COLO829 (cell line): ENCODE measurements at places on chromosomes 2 and 18.

GRCh38 chr2:181025004-181025403, 44.6 kb downstream of the UBE2E3 start:
- no peak for DNase-seq

DNA sequence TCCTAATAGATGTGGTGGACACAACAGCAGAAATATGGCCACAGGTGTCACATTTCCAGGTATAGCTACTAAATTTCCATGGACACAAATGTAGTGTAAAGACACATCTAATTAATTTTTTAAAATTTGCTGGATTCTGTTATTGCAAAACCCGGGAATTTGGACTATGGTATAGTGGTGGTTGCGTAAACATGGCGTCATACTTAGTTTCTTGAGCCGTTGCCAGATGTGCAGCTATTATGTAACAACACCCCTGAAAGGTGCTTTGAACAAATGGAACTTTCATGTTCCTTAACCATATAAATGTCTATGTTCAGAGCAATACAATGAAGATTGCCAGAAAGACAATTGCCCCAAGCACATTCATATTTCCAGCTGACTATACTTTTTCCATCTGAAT, 85.9 kb downstream of the HRH4 start:
- DNase-seq, result no peak

DNA sequence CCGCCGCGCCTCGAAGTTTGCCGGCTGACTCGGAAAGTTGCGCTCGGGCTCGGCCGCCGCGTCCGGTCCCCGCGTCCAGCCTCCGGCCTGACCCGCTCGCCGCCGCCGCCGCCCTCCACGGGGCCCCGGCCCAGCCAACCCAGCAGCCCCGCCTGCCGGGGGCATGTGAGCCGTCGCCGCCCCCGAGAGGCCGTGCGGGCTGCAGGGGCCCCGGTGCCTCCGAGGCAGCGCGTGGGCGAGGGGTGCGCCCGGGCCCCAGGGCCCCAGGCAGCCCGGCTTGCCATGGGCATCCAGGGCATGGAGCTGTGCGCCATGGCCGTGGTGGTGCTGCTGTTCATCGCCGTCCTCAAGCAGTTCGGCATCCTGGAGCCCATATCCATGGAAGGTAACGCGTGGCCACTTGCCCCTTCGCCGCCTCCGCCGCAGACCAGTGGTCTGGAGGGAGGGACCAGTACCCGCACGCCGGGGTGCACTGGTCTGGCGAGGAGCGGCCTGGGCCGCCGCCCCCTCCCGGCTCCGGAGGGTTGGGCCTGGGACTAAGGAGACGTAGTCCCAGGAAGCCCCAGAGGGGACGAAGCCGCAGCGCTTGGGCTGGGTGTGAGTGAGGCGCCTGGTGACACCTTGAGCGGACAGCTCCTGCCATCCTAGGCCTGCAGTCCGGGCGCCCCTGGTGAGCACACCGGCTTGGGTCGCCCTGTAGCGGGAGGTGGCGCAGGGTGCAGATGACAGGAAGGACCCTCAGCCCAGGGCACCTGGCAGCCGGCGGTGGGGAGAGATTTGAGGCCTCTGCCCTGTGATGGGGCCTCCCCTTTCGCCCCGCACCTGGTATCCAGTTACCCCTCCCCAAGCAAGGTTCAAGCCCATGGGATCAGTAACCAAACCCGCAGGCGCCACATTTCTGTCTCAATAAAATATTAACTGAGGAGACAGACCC, 49.9 kb downstream of the KCNIP3 start:
- DNase-seq, result no peak

- no peak for DNase-seq
Measured at GRCh38 chr2:25566694-25567093, 106.7 kb downstream of the DTNB start.

DNA sequence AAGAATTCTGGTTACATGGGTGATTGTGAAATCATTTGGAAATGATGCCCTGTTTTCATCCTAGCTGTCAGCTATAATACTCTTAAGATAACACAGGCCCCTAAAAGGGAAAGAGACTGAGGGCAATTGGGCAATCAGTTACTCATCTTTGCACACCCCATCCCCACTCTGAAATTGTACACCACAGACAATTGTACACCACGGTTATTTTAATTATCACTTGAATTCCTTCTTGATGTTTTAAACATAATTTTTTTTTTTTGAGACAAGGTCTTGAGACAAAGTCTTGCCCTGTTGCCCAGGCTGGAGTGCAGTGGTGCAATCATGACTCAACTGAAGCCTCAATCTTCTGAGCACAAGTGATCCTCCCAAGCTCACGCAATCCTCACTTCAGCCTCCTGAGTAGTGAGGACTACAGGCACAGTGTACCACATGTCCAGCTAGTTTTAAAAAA, 862.4 kb upstream of the ACVR2A start:
- DNase-seq, result no peak

- DNase-seq, result no peak
Measured at GRCh38 chr2:26298286-26298637, 47.7 kb upstream of the SELENOI start.
